ENCODE measurements at places on chromosomes 5 and 9. TPM values are rescaled to one million over a fixed set of nuclear protein-coding genes. Genes with fewer than 3 reads are reported as not detected.

PLCXD3 gene
- not detected for total RNA-seq

OLFML2A gene
- total RNA-seq: under 0.01 TPM

SPATA31E1 gene
- total RNA-seq: not detected

CHD1 gene
- 85.9 TPM for total RNA-seq

MED10 gene
- 6.0 TPM for total RNA-seq

FBP2 gene
- not detected for total RNA-seq

IFNA13 gene
- total RNA-seq: not detected

SLC4A9 gene
- total RNA-seq: not detected

HDHD3 gene
- total RNA-seq: 25.0 TPM

PCDHGB7 gene
- total RNA-seq: 3.8 TPM

MELK gene
- 42.0 TPM for total RNA-seq

MARCHF11 gene
- total RNA-seq: not detected

C9orf43 gene
- 1.7 TPM for total RNA-seq

FAM78A gene
- 7.6 TPM for total RNA-seq

PCDHGB1 gene
- 2.5 TPM for total RNA-seq

RAD1 gene
- total RNA-seq: 20.0 TPM

SPATA6L gene
- under 0.01 TPM for total RNA-seq

WNK2 gene
- 0.46 TPM for total RNA-seq

DIRAS2 gene
- total RNA-seq: not detected

QSOX2 gene
- 12.3 TPM for total RNA-seq

TAS2R1 gene
- not detected for total RNA-seq

ITGA2 gene
- 4.0 TPM for total RNA-seq

GM2A gene
- 104 TPM for total RNA-seq

NSA2 gene
- total RNA-seq: 88.3 TPM
